ENCODE measurements at places on chromosomes 7 and 10.

DNA sequence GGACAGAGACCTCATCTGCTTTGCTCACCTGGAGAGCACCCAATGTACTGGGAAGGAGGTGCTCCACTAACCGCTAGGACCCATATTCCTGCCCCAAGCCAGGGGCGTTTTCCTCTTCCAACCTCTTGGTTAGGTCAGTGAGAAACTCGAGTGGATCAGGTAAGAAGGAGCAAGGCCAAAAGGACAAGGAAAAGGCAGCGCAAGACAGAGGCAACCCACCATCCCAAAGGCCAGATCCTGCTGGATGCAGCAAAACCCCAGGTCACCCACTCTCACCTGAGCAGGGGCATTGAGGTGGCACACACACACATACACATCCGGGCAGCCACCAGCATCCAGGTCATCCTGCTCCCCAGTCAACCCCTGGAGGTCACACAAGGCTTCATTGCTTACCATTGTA lies 105.1 kb downstream of the GRID1 start:
- DNase-seq, result no peak

DNA sequence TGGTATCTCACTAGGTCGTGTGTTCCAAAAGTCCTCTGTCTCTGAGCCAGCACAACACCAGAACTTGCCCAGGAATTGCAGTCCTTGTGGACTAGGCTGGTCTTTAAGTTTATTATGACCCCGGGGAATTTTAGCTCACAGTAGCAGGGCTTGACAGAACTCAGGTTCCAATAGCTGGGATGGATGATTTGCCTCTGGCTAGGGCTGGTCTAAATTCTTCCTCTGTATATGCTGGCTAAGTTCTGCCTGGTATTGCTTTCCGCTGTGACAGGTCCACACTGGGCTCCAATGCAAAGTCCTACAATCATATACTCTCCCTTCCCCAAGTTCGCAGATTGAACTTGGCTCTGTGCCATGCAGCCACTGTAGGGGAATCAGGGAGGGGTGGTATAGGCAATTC lies 52.5 kb downstream of the FAS start:
- DNase-seq, result no peak

DNA sequence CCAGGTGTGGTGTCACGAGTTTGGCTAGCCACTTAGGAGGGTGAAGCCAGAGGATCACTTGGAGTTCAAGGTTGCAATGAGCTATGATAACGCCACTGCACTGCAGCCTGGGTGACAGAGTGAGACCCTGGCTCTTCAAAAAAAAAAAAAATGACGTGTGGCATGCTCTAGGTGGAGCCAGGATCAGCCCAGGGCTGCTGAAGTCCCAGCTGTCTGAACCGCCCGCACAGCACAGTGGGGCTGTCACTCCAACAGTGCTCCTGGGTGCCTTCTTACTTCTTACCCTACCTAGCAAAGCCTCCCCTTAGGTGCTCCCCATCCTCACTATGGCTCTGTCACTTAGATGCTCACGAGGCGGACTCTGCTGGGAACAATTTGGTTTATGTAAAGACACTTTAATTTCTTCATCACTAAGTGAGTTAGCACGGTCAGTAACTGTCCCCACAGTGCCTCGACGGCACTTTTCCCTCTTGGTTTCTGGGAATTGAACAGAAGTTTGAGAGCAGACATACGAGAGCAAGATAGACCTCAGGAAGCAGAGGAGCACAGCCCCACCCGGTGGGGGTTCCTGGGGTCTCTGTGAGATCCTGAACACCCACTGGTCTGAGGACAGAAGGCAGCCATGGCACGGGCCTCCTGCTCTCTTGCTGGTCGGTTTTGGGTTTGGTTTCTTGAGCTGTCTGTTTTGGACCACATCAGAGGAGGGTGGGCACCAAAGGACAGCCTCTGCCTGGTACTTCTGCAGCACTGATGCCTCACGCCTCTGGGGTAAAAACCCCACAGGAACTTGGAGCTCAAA lies 66.2 kb upstream of the BTBD16 start:
- DNase-seq, result no peak

DNA sequence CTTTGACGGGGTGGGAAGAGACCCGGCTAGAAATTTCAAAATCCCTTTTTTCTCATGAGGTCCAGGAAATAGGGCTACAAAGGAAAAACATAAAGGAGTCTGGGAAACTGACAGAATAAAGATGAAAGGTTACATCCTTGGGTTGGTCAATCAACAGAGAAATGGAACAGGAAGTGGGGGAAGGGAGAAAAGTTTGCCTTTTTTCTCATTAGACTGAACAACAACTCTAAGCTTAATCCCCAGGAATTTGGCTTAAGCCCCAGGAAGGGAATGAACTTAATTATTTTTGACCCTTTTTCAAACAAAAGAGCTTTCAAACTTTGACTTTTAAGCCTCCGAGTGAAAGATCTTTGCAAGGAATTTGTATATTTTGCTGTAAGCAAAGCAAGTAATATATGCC lies 32.7 kb downstream of the LGI1 start:
- no peak for DNase-seq

- no peak for DNase-seq
Observed at GRCh38 chr10:124428207-124428777, 9.6 kb upstream of the OAT start.

- no peak for DNase-seq
Observed at GRCh38 chr10:86775056-86775869, 18.8 kb downstream of the BMPR1A start.

DNA sequence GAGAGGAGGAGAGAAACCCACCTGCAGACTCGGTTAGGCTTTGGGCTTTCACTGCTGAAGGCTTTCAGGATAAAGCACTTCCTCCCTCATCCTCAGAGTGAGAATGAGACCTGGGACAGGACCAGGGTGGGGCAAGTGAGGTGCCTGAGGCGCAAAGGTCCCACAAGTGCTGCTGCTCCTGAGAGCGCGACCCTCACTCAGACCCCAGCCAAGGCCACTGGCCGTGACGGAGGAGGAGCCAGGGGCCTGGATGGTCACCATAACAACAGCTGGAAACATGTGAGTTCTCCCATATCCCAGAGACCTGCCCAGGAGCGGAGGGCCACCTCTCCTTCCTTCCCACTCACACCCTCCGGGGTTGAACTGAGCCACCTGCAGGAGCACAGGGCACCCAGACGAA lies 46.9 kb upstream of the MKRN1 start:
- no peak for DNase-seq

DNA sequence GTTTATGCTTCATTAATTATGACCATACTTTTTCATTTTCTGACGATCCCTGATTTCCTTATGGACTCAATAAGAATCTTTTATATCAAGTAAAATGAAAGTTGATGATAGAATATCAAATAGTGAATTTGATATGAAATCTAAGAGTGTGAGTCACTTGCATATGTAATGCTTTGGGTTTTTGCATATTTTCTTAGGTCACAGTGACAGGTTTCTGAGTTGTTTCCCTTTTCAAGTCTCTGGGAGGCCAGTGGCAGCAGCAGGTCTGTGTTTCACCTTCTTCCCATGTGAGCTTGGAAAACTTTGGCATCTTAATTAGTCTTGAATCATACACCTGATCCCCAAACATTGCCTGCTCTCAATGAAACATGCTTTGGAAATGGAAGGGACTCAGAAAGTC lies 34.7 kb upstream of the GJD4 start:
- no peak for DNase-seq

DNA sequence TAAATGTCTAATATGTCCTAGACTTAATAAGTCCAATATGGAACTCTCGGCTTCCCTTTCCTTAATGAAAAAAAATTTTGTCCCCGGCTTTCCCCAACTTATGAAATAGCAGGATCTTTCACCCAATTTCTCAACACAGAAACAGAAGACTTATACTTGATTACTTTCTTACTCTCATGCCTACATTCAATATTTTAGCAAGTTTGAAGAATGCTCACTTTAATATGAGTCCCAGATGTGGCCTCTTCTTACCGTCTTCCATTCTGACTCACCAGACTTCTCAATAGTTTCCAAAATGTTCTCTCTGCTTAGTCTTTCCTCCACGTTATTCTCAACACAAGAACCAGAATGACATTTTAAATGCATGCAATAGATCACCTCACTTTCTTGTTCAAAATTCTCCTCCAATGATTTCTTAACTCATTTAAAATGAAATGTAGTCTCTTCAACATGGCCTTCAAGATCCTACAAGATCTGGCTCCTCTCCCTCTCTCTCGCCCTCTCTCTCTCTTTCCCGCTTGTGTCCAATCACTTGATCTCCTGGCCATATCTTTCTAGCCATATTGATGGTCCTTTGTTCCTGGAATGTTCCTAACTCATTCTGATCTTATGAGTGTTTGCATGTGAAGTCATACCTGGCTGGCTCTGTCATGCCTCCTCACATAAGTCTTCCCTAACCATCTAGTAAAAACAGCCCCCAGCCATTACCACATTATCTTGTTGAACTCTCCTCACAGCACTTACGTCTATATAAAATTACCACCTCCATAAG lies 119.7 kb upstream of the FAM3C start:
- DNase-seq, result no peak

GRCh38 chr10:125050383-125050782 lies 108.5 kb downstream of the ZRANB1 start:
- no peak for DNase-seq

- DNase-seq, result peak; percentile 95
Observed at GRCh38 chr7:19708397-19709248, at the start of gene POLR1F. Gene POLR1F, minus strand, starts transcription at chr7:19709037. Its CDS starts 21 bp downstream, at chr7:19709016.

GRCh38 chr7:18916826-18917225 lies 200.6 kb downstream of the TWIST1 start:
- no peak for DNase-seq

DNA sequence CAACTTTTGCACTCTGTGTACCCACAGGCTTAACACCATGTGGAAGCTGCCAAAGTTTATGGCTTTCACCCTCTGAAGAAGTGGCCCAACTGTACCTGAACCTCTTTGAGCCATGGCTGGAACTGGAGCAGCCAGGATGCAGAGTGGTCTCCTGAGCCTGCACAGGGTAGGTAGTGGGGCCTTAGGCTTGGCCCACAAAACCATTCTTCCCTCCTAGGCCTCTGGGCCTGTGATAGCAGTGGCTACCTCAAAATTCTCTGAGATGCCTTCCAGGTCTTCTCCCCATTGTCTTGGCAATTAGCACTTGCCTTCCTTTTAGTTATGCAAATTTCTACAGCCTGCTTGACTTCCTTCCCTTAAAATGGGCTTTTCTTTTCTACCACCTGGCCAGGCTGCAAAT lies 19.3 kb upstream of the SPAM1 start:
- DNase-seq, result no peak

DNA sequence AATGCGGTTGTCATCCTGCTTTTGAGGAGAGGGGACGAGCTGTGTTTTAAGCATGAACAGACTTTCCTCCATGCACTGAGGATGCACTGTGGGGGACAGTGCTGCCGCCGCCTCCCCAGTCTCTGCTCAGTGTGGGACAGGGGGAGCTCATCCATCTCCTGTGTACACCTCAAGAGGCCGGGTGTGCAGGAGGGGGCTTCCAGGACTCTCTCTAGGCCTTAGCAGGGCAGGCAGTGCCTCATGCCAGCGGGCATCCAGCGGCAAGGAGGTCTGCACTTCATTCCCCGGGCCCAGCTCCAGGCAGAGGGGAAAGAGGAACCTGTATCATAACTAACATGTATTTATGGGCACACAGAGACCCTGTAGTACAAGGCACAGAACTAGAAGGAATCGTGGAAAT lies 89.7 kb downstream of the DIP2C start:
- no peak for DNase-seq

DNA sequence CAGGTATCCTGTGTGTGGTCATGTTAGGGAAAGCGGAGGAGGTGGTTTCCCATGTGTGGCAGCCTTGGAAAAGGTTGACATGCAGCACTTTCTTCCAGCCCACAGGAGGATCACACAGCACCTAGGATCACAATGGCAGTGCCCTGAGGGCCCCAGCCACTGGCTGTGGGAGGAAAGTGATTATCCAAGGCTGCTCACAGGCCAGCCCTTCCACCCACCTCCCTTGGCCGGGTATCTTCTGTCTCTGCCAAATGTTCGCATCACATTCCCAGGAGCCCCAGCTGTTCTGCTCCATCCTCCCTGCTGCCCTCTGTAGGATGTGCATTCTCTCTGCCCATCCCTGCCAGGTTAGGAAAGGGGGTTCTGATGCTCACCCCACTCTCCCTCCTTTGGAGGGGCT lies 2.5 kb upstream of the MLXIPL start:
- DNase-seq, result no peak

DNA sequence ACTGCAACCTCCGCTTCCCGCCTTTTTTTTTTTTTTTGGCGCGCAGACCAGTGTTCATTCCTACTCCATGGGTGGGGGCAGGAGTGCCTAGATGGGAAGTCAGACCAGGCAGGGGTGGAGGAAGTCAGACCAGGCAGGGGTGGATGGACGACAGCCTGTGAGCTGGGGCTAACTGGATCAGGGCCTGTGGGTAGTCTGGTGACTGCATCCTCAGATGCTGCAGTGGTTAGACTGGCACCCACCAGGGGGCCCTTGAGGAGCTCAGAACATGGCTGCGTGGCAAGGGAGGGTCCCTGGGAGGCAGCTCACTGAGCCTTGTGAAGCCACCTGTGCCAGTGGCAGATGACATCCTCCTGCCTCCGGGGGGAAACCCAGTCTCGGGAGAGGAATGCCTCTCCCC lies 35.1 kb downstream of the RCC1L start:
- no peak for DNase-seq

- no peak for DNase-seq
Observed at GRCh38 chr10:6224781-6225180, 22.0 kb downstream of the PFKFB3 start.

DNA sequence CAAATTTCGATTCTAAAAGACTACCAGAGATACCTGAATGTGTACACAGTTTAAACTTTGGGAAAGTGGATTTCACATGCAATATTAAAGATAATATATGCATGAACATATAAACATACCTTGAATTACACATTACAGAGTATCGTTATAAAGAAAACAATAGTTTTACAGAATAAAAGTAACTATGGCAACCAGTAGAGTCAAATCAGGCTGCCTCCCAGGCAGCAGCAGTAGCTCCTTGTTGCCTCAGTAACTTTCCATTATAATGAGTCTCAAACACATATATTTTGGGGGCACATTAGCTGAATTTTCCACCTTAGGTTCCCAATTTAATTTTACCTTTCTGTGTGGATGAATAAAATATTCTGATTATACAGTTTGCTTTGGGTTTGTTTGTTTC lies 164.4 kb upstream of the FEZF1 start:
- DNase-seq, result no peak

DNA sequence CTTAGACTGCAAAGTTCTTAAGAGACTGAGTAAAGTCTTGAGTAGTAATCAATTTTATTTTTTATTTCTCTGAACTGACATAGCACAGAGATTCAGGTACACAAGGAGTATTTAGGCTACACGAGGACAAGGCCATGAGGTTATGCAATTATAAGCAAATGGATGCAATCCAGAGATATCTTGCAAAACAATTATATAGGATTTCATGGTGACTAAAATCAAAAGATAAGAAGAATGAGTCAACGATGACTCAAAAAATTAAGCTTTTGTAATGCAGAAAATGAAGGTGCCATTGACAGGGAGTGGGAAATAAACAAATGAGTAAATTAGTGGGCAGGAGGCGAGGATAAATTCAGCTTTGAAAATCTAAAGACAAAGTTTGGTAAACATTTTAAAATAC lies 66.7 kb upstream of the MYO3A start:
- no peak for DNase-seq

- no peak for DNase-seq
Observed at GRCh38 chr10:122181876-122182275, 89.2 kb upstream of the BTBD16 start.
